A549 (cell line): ENCODE measurements at places on chromosomes 6 and 20. TPM values are rescaled to one million over a fixed set of nuclear protein-coding genes. Genes with fewer than 3 reads are reported as not detected.
A peak's percentile ranks its signal among the peaks of the same experiment; 100 is the strongest.

The SLC26A8 gene
- polyA plus RNA-seq = not detected in 3 replicates

The KCNB1 gene
- 0.11 to 0.24 TPM (median 0.12 TPM) in 3 replicates for polyA plus RNA-seq

The VTA1 gene
- 44.3 to 49.0 TPM (median 45.7 TPM) in 3 replicates for polyA plus RNA-seq

The HLA-DMB gene
- polyA plus RNA-seq = 2.1 to 3.7 TPM (median 3.0 TPM) in 3 replicates

The NKAPL gene
- not detected in 3 replicates for polyA plus RNA-seq

The FAM83C gene
- polyA plus RNA-seq = 0.03 TPM in 1 of 3 replicates, not detected in the others

The NOTCH4 gene
- polyA plus RNA-seq = 0.22 to 0.44 TPM (median 0.32 TPM) in 3 replicates

The PCSK2 gene
- polyA plus RNA-seq = not detected in 3 replicates

The HUS1B gene
- 0.09 to 0.25 TPM (median 0.16 TPM) in 3 replicates for polyA plus RNA-seq

The AK9 gene
- 2.2 to 2.4 TPM (median 2.2 TPM) in 3 replicates for polyA plus RNA-seq

The RIMS1 gene
- not detected in 3 replicates for polyA plus RNA-seq

DNA sequence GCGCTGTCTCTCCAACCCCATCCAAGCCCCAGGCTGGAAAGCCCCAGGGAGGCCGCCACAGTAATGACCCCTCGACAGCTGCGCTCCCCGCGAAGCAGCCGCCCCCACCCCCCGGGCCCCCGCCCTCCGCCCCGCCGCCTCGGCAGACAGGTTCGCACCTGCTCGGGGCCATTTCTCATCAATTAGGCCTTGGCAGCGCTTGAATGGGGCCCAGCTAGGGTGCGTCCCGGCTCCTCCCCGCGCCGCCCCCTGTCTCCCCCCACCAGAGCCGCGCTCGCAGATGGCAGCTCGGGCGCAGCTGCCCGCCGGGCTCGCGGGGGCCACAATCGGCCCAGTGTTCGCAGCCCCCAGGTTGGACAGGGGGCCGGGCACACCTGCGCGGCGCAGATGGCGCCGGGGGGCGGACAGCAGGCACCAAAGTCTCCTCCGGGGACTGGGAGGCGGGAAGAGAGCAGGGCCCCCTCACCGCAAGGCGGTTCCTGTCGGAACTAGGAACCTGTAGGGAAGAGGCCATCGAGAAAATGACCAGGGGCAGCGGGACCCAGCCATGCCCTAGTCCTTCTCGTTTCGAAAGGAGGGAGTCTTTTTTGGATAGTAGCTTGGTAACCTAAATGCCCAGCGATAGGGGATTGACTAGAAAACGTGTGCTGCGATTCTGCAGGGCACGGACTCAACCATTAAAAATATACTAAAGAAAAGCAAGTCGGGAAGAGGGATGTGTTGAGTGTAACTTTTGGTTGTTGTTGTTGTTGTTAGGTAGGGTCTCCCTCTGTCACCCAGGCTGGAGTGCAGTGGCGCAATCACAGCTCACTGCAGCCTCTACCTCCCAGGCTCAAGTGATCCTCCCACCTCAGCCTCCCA lies 83.2 kb upstream of the EYA2 start:
- no peak for DNase-seq

GRCh38 chr6:24227556-24227955 lies 101.5 kb downstream of the NRSN1 start:
- no peak for DNase-seq

- DNase-seq = no peak
Observed at GRCh38 chr6:105985816-105986632, 100.1 kb upstream of the PRDM1 start.

DNA sequence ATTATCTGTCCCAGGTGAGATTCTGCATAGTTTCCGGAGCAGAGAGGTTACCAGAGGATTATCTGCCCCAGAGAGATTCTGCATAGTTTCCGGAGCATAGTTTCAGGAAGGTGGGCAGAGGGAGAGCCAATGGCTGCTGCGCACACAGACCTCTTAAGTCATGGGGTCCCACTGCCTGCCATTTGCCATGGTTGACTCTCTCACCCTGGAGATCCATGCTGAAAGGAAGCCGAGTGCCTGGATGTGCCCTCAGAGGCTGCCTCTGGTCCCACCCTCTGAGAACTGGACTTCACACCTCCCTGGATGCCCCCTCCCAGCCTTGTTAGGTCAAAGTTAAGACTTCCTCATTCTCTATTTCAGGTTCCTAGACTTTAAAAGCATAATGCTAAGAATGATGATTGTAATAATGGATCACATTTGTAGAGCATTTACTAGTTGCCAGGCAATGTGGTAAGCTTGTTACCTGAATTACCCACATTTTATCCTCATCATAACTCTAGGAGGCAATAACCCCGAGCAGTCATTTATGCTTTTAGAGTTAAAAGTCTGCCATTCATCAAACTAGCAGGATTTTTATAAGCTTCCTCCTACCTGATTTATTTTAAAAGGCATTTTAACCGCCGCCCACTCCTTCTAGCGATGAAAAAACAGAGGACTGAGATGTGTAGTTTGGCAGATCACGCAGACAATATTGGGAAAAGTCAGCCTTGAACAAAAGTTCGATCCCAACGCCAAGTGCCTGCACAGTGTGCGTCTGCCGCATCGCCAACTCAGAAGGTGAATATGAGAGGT lies 11.9 kb downstream of the SERPINB9 start:
- DNase-seq = no peak

DNA sequence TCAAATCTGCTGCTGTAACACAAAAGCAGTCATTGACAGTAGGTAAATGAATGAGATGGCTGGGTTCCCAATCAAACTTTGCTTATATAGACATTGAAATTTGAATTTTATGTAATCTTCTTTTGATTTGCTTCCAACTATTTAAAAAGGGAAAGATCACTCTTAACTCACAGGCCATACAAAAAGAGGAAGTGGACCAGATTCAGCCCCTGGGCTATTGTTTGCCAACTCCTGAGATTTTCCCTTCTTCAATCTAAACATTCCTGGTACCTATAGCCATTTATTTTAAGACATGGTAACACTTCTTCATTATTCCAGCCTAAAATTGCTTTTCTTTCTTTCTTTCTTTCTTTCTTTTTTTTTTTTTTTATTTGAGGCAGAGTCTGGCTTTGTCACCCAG lies 260.6 kb downstream of the TFAP2A start:
- no peak for DNase-seq

- no peak for DNase-seq
Observed at GRCh38 chr6:5556011-5556410, 294.7 kb downstream of the FARS2 start.

- peak; percentile 36 for DNase-seq
Observed at GRCh38 chr20:53162251-53162835, 190.2 kb downstream of the TSHZ2 start.

DNA sequence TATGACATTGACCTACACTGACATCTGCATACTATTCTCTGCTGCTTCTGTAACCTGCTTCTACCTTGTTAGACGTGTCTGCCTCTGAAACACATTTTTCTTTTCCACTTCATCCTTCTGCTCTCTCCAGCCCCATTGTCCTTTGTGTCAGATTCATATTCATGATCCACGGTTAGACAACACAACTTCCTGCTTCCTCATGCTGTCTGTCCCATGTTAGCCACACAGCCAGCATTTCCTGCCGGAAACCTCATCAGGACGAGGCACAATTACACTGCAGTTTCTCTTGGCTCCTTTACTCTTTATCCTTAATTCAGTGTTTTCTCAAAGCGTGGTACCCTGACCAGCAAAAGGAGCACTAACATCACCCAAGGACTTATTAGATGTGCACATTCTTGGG lies 150.2 kb downstream of the TBC1D7 start:
- no peak for DNase-seq

GRCh38 chr20:11387189-11387754 lies 530.4 kb upstream of the BTBD3 start:
- peak; percentile 93 for DNase-seq

DNA sequence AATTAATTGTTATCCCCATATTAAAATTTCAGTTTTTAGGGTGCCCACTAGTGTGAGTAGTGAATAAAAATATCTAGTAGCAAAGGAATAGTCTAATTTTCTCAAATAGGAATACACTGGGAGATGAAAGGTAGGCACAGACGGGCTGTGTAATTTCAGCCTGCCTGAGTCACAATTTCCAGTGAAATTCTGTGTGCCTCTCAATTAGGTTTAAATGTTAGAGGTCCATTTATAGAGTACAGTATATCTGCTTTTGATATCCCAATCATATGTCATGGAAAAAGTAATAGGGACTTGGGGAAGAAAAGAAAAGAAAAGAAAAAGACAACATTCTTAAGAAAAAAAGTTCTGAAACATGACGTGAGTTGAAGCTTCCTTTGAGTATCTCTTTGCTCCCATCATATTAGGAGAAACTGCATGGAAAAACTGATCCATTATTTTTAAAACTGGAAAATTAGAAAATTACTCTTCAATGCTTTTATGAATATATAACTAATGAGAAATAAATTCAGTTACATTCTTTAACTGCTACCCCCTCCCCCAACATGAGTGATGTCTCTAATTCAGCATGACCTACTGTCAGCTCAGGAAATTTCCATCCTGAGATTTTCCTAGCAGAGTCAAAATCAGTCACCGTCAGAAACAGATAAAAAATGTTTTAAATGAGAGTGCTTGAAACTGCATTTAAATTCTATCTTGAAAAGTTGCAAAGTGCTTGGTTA lies 473.8 kb upstream of the HSF2 start:
- DNase-seq = no peak

GRCh38 chr20:58162986-58163385 lies 65.5 kb downstream of the ANKRD60 start:
- no peak for DNase-seq

GRCh38 chr20:61223121-61223520 lies 28.9 kb upstream of the CDH4 start:
- no peak for DNase-seq
